ENCODE measurements at places on chromosomes 7 and 10.

- no peak for DNase-seq
Observed at GRCh38 chr7:83065714-83066113, 97.0 kb downstream of the PCLO start.

- DNase-seq = no peak
Observed at GRCh38 chr10:124296121-124296812, 122.5 kb downstream of the OAT start.

DNA sequence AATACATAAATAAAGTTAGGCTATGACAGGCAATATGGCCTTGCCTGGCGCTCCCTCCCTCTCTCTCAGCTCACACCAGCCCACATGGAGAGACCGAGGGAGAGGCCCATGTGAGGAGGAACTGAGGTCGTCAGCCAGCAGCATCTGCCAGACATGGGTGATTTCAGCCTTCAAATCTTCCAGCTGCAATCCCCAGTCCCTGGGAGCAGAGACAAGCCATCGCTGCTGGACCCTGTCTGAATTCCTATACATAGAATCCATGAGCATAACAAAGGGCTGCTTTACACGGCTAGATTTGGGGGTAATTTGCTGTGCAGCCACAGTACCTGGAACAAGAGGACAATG lies 35.6 kb downstream of the ANKRD16 start:
- DNase-seq = no peak

DNA sequence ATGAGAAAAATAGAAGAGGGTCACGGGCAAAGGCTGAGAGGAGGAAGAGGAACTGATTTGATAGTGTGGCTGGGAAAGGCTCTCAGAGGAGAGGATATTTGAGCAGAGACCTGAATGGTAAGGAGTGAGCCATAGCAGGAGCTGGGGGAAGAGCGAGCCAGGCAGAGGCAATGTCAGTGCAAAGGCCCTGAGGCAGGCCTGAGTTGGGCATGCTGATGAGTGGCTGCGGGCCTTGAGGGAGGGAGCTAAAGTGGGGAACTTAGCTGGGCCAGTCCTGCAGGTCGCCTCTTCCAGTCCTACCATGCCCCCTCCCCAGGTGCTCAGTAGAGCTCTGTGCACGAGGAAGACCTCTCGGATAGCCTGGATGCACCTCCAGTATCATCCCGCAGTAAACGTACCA lies 55.4 kb upstream of the FGFR2 start:
- DNase-seq = no peak

DNA sequence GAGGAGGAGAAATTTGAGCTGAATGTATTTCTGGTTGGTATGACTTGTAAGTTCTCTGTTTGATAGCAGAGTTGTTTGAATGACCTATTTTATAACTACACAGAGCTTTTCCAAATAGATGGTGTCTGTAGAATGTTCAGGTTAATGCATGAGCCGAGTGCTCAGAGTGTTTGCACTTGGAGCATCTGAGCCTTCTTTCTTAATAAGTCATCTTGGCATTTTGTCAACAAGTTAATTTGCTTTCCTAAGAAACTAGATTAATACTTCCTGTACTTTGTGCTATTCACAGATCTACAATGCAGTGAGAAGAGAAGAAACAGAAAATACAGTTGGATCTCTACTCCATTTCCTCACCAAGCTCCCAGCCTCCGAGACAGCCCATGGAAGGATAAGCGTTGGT lies 138.2 kb downstream of the PLCE1 start:
- no peak for DNase-seq

GRCh38 chr10:48285710-48286109 lies 11.2 kb upstream of the FRMPD2 start:
- no peak for DNase-seq

GRCh38 chr7:106015381-106016218 lies 52.5 kb downstream of the CDHR3 start:
- no peak for DNase-seq

- no peak for DNase-seq
Observed at GRCh38 chr7:75534727-75535307, 42.7 kb downstream of the SPDYE5 start.

GRCh38 chr10:94361171-94361794 lies 1.5 kb downstream of the NOC3L start:
- DNase-seq = no peak

DNA sequence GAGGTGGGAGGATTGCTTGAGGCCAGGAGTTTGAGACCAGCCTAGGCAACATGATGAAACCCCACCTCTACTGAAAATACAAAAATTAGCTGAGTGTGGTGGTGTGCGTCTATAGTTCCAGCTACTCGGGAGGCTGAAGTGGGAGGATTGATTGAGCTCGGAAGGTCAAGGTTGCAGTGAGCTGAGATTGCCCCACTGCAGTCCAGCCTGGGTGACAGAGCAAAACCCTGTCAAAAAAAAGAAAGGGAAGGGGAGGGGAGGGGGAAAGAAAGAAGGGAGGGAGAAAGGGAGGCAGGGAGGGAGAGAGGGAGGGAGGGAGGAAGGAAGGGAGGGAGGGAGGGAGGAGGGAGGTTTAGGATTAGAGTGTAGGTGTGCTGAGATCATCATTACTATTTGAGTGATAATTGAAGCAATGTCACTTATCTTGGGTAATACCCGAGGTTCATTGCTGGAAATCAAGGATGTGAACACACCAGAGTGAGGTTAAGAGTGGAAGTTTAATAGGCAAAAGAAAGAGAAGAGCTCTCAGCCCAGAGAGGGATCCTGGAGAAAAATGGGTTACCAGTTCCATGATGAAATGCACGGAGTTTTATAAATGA lies 27.6 kb downstream of the VCL start:
- no peak for DNase-seq

DNA sequence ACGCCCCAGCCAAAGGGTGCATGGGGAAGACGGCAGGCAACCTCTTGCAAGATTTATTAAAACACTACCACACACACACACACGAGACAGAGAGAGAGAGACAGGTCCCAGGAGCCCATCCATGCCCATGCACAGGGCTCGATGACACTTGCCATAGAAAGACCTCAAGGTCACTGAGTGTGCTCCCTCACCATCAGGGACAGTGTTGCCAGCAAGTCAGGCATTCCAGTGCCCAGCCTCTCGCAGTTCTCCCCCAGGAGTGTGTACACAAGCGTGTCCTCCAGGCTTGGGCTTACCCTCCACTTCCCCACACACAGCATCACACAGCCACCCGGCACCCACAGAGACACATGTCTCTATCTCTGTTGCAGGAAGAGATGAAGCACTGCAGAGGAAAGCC lies 46.8 kb upstream of the SLF2 start:
- no peak for DNase-seq

DNA sequence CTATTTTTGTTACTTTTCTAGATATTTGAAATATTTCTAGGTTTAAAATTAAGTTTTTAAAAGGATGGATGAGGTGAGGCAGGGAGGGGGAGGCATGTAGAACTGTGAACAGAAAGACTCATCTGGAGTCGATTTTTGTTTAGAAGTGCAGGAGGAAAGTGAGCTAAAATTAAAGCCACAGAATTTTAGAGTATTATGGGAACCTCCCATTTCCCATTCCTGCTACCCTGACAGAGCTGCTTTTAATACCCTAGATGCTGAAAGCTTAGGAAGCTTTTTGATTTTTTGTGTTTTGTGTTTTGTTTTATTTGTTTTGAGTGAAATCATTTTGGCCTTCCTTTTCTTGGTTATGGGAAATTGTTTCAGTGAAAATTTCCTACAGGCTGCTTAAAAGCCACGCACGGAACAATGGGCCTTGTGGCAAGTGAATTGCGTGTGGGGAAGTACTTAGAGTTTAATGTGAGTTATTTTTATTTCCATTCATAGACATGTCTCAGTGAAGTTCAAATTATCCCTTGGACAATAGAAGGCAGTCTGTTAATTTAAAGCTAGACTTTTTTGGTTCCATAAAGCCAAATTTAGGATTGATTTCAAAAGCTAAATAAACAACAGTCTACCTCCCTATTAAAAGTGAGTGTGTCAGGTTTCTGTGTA lies 102.0 kb upstream of the HDAC9 start:
- DNase-seq = no peak

DNA sequence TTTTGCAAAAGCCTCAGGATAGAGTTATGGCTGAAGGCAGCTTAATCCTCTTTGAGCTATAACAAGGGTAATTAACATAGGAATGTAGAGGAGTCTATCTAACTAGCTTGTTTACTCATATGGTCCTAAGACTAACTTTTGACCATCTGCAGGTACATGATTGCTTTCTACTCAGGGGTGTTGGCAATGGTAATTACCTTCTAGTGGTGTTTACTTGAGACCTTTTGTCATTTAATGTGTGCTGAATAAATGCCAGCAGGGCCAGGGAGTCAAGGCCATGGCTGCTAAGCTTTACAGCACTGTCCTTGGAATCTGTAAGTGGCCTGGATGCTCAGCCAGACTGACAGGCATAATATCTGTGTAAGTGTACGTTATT lies 1325.0 kb downstream of the XPNPEP1 start:
- no peak for DNase-seq

- no peak for DNase-seq
Observed at GRCh38 chr10:61990761-61991135, 89.2 kb downstream of the ARID5B start.

GRCh38 chr10:27197980-27198620 lies 42.5 kb downstream of the ACBD5 start:
- DNase-seq = no peak

Data from activated T-cell treated with anti-CD3 and anti-CD28 coated beads for 4 hours (primary cell).